ENCODE measurements at places on chromosomes 3 and 15.

DNA sequence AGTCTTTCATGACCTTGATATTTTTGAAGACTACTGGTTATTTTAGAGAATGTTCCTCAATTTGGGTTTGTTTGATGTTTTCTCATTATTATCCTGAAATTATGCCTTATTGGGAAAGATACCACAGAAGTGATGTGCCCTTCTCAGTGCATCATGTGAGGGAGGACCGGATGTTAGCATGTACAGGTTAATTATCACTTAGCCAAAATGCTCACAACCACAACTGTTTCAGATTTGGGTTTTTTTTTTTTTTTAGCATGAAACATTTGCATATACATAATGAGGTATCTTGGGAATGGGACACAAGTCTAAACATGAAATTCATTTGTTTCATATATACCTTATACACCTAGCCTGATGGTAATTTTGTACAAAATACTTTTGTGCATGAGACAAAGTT lies 59.8 kb downstream of the PIK3R4 start:
- no peak for DNase-seq

GRCh38 chr3:11563865-11564185 lies 79.9 kb downstream of the VGLL4 start:
- no peak for DNase-seq

DNA sequence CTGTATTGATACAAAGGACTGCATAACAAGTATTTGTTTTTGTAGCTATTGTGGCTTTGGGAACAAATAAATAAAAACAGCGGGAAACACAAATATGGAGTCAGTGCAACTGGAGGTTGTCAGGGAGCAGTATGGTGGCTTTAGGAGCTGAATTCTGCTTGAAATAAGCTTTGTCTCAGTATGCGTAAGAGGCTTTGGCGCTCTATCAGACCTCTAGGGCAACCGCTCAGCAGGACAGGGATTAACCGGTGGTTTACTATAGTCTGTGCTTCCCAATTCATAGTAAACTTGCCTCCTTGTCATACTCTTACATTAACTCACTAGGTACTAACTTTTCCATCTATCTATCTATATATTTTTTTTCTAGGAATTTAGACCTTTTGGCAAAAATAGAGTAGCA lies 104.6 kb downstream of the ZIC1 start:
- DNase-seq: no peak

- DNase-seq: no peak
Measured at GRCh38 chr15:66672867-66673266, 29.2 kb upstream of the SMAD6 start.

DNA sequence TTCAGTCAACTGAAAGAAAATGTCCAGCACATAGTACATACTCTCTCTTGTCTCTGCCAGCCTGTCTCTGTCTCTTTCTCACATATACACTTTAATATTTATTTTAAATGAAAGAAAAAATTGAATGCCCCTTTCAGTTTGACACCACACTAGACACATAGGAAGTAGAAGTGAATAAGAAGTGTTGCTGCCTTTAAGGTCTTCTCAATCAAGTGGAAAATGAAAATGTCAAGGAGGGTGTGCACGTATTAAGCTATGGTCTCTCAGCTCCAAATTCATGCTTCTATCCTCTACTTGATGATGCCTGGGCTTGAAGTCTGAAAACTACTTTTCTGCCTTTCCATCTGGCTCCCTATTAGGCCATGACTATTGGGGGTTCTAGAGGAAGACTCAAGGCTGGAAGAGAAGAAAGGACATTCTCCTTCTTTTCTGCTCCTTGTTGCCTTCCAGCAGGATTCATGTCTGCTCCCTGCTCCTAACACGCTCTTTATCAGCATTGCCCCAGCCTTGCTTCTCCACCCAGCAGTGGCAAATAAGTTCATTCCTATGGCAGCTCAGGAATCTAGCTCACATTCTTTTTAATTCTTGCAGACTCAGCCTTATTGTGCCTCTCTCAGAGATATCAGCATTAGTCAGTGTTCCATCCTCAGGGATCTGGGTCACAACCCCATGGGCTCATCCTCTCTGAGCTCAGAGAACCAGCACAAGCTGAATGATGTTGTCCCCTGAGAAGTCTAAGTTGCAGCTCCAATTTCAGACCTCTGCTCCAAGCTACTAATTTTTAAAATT lies 609.1 kb upstream of the GRM7 start:
- no peak for DNase-seq

DNA sequence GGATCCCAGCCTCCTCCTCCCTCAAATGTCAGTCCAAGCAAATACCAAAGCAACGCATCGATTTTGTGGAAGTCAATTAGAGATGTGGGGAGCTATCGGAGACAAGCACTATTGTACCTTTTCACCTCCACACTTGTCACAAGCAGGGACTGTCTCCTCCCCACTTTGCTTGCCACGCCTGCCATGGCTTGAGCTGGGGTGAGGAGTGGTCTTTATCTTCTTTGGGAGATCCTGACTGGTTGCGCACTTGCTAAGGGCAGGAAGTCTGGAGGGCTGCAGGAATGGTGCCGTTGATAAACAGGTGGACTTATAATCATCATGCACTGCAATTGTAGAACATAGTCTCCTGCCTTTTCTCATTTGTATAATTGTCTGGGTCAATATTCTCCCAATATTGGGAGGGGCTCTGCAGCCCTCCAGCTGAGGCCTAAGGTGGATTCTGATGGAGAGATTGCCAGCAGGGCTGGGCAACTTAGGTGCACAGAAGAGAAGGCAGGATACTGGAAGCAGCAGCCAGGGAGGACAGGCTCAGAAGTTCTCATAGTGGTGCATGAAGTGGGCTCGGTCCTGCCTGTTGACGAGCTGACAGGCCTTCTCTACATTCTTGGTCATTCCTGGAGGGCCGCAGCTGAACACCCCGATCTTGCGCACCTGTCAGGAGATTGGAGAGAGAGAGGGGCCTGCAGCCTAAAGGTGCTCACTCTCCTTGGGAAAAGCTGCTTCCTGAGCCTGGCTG lies 20.2 kb downstream of the DUOX2 start:
- no peak for DNase-seq

GRCh38 chr3:24387493-24387892 lies 107.2 kb downstream of the THRB start:
- DNase-seq: no peak

DNA sequence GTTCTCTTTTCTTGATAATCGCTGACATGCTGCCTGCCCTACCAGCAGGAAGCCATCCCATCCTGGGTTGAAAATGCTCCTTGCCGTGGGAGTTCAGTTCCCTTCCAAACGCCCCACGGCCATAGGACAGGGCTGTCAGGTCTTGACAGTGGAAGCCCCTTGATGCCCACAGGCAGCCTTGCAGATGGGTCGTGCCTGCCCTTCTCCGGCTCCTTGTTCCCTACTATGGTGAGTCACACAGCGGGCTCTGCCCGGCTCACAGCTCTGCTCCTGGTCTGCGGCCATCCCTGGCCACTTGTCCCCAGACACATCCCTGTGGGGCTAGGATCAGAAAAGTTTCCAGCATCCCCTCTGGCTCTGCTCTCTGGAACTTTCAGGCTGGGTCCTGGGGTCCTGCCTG lies 6.2 kb upstream of the APBA2 start:
- no peak for DNase-seq

DNA sequence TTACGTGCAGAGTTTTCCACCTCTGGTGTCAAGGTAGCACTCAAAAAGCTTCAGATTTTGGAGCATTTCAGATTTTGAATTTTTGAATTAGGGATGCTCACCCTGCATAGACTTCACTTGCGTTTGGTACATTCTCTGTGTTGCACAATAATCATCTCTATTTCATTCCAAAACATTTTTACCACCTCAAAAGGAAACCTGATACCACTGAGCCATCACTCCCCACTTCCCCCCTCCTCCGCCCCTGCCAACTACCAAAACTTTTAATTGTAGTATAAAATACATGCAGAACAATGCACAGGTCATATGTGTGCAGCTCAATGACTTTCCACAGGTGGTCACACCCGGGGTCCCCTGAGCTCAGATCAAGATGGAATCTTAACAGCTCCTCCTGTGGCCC lies 208.8 kb downstream of the SV2B start:
- DNase-seq: no peak

DNA sequence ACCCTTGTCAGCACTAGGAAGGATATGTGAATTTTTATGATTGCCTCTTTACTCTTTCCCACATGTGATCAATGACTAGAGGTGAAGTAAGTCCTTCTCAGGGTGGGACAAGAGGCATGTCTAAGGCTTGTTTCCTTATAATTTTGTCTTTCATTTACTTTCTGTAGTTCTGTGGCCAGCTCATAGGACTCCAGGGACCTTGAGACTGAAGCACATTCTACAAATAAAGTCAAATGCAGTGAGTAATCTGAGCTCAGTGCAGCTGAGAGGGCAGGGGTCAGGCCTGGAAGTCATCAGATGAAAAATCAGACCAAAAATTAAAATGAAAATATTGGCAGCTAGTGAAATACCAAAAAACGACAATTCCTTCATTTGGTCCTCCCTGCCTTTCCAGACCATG lies 424.7 kb upstream of the THBS1 start:
- no peak for DNase-seq

DNA sequence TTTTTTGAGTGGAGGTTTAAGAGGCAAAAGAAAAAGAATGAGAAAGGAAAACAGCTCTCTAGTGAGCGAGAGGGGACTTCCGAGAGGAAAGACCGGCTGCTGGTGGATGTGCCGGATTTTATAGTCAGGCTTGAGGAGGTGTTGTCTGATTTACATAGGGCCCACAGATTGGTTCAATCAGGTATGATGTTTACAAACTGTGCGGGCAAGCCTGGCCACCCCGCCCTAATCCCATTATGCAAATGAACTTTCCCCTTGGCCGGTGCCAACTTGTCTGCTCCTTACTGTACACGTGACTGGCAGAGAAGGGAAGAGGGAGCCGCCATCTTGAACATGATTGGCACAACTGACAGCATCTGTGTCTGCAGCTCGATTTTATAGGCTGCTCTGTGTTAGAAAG lies 44.7 kb downstream of the FAM43A start:
- no peak for DNase-seq

DNA sequence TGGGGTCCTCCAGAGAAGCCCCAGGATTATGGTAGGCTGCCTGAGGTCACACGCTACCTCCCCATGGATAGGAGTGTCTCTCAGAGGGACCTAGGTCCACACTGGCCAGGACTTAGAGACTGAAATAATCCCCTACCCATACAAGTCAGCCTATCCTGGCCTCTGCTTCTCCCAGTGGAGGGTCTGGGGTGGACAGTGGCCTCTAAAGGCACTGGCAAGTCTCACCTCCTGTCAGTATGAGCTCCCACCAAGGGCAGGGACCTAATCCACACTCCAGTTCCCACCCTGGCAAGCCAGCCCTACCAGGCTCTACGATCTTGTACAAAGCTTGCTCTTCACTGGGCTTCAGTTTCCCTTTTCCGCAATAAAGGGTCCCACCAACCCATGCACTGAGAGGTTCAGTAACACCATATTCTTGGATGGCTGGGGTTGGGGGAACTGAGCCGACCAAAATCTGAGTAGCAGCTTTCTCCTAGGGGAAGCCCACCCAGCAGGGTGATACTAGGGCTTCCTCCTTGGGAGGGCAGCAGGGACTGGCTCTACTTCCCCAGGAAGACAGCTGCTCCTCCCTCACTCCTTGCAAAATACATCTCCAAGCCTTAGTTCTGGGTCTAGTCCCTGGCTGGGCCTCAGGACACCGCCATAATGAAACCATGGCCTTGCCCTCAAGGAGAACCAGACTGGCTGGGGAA lies 2.4 kb downstream of the CISH start:
- DNase-seq: no peak

DNA sequence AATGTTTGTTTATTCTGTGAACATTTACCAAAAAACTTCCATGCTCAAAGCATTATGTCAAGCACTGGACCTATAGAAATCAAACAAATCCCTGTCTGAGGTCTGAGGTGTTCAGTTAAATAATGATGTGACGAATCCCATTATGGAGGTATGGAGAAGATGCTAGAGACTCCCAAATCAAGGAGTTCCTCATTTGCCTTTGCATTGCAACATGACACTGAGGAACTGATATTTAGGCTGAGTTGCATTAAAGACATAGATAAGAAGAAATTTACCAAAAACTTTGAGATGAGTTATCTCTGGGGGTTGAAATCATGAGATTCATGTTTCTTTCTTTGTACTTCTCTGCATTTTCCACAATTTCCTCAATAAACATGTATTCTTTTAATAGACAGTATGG lies 16.0 kb downstream of the CD200 start:
- DNase-seq: no peak

DNA sequence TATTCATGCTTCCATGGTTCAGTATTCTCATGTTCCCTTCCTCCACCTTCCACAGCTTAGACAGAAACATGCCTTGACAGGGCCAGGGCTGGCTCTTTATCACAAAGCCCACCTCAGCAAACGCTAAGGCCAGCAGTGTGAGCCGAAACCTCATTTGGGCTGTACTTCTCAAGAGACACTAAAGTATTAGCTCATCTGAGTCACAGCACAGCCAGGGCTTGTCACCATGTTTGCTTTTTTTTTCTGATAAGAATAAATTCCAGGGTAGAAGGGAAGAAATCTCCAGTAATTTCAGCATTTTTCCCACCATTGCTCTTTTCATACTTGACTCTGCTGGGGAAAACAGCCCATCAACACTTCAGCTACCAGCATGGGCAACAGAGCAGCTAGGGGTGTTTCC lies 95.4 kb downstream of the MYLK start:
- DNase-seq: no peak

GRCh38 chr15:80188251-80188650 lies 35.5 kb downstream of the FAH start:
- no peak for DNase-seq

Measured in breast epithelium (tissue), 4 donors.